ENCODE measurements at places on chromosomes 1 and 21. TPM values are rescaled to one million over a fixed set of nuclear protein-coding genes. Genes with fewer than 3 reads are reported as not detected.

TIE1 gene
- total RNA-seq: 3.3 TPM

ZNF593OS gene
- total RNA-seq: not detected

ALDH9A1 gene
- 43.7 TPM for total RNA-seq

KRTAP6-3 gene
- total RNA-seq: not detected

RPE65 gene
- under 0.01 TPM for total RNA-seq

FLG2 gene
- not detected for total RNA-seq

TMEM79 gene
- 0.54 TPM for total RNA-seq

XCL1 gene
- total RNA-seq: not detected

LCE3D gene
- not detected for total RNA-seq

GJB3 gene
- not detected for total RNA-seq

IL6R gene
- 6.1 TPM for total RNA-seq

C1orf74 gene
- total RNA-seq: 4.3 TPM

OR2L13 gene
- not detected for total RNA-seq

SIM2 gene
- 1.9 TPM for total RNA-seq

PROK1 gene
- not detected for total RNA-seq

KCNQ4 gene
- total RNA-seq: not detected

C1orf53 gene
- 4.2 TPM for total RNA-seq

CCDC181 gene
- 0.28 TPM for total RNA-seq

Measured in IMR-90 (cell line).